Lower lobe of right lung (tissue), 2 donors: ENCODE measurements at places on chromosomes 2 and 18.

DNA sequence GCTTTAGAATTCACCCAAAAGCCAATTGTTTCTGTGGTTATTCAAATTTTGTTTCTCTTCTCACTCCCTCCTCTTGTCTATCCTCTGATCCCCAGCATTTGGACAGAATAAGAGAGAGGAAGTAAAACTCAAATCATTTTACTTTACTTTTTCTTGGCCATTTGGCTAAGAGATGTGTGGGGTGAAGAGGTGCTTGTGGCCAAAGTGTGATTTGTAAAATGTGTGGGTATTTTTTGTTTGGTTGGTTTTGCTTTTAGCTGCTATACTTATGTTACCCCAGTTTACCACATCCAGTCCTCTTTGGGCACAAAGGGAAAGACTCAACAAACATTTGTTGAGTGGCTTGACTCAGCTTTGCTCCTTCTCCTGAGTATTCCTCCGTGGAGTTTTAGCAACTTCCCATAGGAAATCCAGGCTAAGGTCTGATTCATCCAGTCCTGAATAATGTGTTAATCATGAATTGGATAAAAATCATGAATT is 109.1 kb upstream of the CYP1B1 start:
- DNase-seq: no peak

DNA sequence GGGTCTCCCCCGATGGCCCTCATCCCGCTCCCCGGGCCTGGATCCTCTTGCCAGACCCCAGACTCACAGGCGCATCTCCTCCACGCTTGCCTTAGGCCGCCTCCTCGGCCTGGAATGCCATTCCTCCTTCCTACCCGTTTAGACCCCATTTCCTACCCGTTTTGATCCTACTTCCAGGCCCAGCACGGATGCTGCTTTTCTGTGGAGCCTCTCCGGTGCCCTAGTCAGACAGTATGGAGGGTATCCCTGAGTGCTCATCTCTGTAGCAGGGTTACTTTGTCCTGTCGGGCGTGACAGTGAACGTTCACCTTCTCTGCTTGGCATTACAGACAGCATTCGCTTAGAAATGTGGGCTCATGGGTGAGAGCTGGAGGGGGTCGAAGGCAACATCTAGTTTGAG is 9.3 kb downstream of the TOGARAM2 start:
- no peak for DNase-seq

GRCh38 chr2:229409751-229410181 is 138.7 kb upstream of the PID1 start:
- DNase-seq: no peak

- no peak for DNase-seq
Measured at GRCh38 chr18:9296233-9297006, 38.2 kb upstream of the TWSG1 start.

DNA sequence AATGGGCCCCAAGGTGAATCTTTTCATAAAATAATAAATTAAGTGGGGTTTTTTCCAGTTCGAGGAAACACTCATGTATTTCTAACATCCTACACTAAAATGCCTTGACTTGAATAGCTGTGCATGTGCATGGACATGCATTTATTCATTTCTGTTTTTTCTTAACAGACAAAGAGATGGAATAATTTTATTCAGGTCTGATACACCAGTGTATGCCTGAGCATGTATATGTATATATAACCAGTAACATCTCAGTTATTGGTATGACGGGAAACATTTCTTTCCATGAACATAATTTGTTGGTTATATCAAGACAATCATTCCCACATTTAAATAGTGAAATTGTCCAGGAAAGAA is 468.7 kb upstream of the TNP1 start:
- no peak for DNase-seq

DNA sequence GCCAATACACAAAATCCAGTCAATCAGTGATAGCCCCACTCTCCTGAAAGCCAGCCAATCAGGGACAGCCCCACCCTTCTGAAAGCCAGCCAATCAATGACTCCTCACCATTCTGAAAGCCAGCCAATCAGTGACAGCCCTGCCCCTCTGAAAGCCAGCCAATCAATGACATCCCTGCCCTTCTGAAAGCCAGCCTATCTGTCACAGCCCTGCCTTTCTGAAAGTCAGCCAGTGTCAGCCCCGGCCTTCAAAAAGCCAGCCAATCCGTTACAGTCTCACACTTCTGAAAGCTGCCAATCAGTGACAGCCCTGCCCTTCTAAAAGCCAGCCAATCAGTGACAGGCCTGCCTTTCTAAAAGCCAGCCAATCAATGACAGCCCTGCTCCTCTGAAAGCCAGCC is 95.9 kb upstream of the HDAC4 start:
- DNase-seq: no peak

DNA sequence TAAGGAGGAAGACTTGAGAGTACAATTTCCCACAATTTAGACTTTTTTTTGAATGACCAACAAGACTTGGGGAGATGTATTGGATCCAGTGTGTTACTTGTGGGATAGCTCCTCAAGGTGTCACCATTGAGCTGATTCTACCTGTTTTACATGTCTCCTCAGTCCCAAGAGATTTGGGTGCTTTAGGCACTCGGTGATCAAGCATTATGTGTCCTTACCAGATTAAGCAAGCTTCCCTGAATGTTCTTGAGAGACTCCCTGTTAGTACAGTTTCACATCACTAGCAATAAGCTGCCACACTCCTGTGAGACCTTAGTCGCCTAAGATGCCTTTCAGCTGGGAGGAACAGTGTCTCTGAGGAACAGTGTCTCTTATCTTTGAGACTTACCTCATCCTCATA is 384.3 kb upstream of the SYT4 start:
- no peak for DNase-seq

GRCh38 chr2:26805241-26805676 is 19.4 kb downstream of the CENPA start:
- no peak for DNase-seq

DNA sequence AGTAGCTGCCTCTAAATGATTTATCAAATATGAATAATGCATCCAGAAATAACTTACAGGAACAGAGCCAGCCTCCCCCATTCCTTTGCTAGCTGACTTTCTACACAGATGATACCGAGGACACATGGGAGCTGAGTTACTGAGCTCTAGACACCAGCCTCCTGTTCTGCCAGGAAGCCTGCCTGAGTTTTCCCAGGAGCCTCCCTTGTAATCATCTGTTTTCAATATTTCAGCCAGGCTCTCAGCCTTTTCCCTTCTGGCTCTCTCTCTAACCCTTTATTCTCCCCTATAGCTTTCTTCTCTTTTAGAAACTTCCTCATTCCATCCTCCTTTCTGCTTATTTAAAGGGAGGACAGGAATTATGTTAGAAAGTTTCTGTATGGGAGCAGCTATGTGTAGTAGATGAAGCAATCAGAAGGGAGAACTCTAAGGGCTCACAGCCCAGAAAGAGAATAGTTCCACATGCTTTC is 911.6 kb downstream of the TDRD15 start:
- no peak for DNase-seq

- no peak for DNase-seq
Measured at GRCh38 chr2:117693651-117694050, 120.8 kb upstream of the DDX18 start.

DNA sequence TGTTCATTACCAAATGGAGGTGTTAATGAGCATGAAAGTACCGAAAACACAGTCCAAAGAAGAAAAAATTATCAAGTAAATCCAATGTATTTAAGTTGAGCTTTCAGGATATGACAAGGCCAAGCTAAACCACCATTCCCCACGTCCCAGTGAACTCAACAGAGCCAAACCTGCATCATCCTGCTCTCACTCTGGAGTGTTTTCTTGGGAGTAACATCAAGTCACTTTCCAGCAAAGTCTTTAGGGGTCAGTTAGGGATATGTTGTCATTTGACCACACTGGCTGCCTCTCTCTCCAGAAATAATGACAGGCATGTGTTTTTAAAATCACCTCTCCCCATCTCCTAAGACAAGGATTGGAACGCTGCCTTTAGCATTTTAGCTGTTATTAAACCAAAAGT is 140.5 kb downstream of the SRBD1 start:
- DNase-seq: no peak

- DNase-seq: peak; percentile 43
Measured at GRCh38 chr2:127051116-127052056, 55.6 kb downstream of the BIN1 start.

DNA sequence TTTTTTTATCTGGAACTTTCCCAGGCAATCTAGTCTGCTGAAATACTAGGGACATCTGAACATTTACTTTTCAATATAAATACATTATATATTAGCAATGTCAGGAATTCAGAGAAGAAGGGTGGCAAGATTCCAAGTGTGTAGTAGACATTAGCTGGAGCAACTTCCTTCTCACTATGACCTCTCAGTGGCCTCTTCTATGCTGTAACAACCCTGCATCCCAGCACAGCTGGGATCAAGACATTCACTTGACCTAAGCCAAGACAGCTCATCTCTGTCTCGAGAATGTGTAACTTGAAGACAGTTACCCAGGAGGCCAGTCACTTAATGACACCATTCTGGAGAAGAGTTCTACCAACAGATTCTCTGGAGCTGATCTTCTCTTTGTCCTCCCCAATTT is 61.7 kb upstream of the RALBP1 start:
- no peak for DNase-seq

GRCh38 chr18:48300463-48300961 is 108.7 kb downstream of the ZBTB7C start:
- peak; percentile 72 for DNase-seq

DNA sequence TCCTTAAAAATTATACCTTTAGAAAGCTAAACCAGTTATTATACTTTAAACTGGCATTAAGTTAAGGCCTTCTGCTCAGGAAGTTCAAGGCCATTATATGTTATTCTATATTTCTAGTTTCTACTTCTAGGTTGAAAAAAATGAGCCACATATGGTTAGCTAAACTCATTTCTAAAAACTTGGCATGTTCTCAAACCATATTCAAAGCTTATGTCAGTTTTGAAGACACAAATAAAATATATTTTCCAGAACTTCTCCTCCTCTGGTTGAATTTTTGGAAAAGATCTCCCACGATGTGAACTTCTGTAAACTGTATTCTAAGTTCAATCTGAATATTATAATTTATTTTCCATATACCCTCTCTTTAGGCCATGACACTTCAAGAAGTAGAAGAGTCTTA is 103.5 kb downstream of the NYAP2 start:
- DNase-seq: no peak

DNA sequence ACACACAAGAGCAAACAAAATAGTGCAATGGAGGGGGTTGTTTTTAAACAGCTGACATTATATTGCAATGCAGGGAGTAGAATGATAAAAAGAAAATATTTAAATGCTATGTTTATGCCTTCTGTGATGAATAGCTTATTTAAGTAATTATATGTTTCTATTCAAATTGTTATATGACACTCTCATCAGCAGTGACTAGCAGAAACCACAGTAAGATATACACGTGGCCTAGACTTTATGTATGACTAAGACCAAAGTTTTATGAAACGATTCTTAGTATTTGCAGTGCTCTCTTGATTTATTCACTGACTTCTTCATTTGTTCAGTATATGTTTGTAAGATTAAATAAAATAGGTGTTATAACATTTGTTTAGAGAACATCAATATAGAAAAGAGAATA is 26.1 kb upstream of the C1D start:
- no peak for DNase-seq

GRCh38 chr2:186459009-186459408 is 27.1 kb upstream of the ZC3H15 start:
- no peak for DNase-seq

DNA sequence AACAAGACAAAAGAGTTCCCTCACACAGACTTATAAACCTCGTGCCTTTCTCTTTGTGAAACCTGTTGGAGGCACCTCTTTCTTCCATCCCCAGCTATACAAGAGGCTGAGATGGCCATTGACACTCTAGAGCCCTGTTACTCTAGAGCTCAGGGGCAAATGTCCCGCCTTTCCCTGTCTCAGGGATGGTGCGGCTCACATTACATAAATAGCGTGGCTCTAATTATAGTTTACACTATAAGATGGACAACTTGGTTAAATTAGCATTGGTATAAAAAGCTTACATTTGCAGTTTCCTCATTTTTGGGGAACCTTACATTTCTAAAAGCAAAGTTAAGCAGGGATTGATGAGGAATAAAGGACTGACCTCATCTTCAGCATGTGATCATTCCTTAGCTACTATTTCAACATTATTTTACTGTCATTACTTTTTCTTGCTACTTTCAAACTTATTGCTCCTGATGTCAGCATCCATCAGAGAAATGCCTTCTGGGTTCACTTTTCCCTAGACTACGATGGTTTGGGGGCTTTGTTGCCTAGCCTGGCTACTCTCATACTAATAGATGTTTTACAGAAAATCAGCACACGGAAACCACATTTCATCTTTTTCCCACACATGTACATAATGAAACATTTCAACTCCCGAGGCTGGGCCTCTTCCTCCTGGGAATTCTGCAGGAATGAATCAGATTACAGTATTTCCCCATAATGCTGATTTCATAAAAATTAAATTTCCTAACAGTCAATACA is 40.4 kb downstream of the FTCDNL1 start:
- no peak for DNase-seq

GRCh38 chr2:239380831-239381708 is 19.8 kb downstream of the HDAC4 start:
- DNase-seq: peak; percentile 50

GRCh38 chr2:46042207-46042637 is 255.0 kb upstream of the EPAS1 start:
- DNase-seq: no peak

- DNase-seq: no peak
Measured at GRCh38 chr2:62698653-62699052, 6.9 kb upstream of the EHBP1 start.

GRCh38 chr18:48806551-48807261 is 144.1 kb downstream of the SMAD7 start:
- DNase-seq: peak; percentile 45

DNA sequence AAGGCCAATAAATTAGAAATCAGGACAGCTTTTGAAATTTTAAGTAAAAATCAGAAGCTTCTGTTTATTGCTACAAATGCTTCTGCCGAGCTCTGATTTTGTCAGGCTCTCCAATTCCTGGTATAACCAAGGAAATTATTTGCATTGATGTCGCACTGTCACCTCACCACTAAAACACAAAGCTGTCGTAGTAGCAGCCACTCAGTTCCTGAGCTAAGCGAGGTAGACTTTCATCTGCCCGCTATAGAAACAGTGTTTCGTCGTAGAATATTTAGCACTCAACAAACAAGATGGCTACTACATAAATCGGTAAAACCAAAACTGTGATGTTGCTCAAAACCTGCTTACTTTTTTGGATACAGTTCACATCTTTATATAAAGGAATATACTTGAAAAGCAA is 141.3 kb upstream of the FOSL2 start:
- DNase-seq: no peak

DNA sequence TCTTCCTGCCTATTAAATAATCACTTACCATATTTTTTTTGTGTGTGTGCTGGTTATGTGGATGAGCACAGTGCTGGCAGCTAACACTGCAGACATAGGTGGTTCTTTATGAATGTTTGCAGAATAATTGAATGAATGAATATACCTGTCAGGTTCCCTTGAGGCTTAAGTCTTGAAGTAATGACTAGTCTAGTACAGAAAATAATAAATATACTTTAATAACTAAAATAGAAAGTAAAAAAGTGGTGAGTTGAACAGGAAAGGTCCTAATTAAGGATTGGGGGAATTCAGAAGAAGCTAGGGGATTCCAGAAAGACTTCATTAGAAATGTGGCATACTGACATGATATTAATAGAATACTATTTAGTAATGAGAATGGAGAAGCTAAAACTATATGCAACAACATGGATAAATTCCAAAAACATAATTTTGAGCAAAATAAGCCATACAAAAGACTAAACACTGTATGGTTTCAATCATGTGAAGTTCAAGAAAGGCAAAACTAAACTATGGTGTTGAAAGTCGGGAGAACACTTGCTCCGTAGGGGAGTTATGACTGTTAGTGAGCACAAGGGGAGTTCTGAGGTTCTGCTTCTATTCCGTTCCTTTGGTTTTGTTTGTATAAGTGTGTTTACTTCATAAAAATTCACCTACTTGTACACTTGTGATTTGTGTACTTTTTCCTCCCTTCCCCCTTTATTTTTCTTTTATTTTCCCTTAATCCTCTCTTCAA is 464.6 kb downstream of the MTX2 start:
- no peak for DNase-seq
